ENCODE measurements at places on chromosomes 13 and 19. TPM values are rescaled to one million over a fixed set of nuclear protein-coding genes. Genes with fewer than 3 reads are reported as not detected.

- no peak for DNase-seq
Measured at GRCh38 chr19:2070986-2071673, 20.1 kb upstream of the MKNK2 start.

DNA sequence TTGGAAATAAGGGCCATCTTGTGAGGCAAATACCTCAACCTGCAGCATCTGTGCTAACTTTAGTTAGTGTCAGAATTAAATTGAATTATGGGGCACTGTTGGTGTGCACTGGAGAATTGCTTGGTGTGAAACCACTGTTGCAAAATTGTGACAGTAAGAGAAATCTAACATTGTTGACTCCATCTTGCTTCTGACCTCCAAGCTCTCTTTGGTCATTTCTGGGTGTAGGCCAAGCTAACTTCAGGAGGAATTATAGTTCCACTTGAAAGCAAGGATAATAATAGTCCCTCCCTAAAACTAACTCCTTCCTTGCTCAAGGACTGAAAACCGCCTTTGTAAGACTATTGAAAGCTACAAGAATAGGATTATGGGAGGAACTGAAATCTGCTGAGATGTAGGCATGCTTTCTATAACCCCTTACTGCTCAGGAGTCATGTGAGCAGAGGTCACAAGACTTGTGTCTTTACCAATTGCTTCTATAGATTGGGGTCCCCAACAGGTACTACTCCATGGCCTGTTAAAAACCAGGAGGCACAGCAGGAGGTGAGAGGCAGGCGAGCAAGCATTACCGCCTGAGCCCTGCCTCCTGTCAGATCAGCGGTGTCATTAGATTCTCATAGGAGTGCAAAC is 24.9 kb upstream of the GAS6 start:
- DNase-seq = no peak

GRCh38 chr19:48813123-48813913 is 2.5 kb upstream of the BCAT2 start:
- no peak for DNase-seq

- DNase-seq = no peak
Measured at GRCh38 chr13:52842441-52842840, 6.0 kb downstream of the PCDH8 start.

DNA sequence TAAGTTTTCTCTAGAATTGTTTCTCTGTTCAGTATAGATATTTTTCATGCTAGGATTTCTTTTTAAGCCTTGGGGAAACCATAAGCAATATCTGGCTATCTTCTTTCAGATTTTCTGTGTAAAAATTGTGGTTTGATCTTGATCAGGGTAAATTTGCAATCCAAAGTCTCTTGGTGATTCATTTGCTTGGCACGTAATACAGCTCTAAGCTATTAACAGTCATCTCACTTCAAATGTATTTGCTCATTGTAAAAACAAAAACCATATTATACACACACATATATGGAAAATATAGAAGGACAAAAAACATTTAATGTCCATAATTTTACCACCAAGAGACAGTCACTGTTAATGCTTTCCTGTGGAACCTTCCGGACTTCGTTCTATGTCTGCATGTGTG is 191.0 kb downstream of the SHISA2 start:
- peak; percentile 55 for DNase-seq

Gene CGB1
- not detected for total RNA-seq

Gene SIGLECL1
- total RNA-seq = not detected

Gene CGB5
- 3.4 TPM for total RNA-seq

Gene BSPH1
- not detected for total RNA-seq

Gene TTYH1
- total RNA-seq = not detected

Gene PGLYRP1
- not detected for total RNA-seq

Measured in A172 (cell line).